ENCODE measurements at places on chromosomes 13 and 19.
A peak's percentile ranks its signal among the peaks of the same experiment; 100 is the strongest.

DNA sequence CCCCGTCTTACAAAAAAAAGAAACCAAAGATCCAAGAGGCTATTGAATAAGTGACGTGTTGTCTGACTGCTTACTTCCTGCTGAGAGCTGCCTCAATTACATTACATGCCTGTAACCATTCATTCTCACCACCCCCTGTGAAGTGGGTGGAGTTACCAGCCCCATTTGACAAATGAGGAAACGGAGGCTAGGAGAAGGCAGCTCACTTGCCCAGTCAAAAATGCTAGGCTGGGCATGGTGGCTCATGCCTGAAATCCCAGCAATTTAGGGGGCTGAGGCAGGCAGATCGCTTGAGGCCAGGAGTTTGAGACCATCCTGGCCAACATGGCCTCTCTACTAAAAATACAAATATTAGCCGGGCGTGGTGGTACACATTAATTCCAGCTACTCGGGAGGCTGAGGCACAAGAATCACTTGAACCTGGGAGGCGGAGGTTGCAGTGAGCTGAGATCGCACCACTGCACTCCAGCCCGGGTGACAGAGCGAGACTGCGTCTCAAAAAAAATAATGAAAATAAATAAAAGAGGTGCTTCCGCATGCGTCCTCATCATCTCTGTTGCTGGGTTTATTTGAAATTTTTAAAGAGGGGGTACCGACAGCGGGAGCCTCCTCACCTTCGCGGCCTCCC is 499 bp downstream of the LSM7 start:
- DNase-seq = peak; percentile 58

DNA sequence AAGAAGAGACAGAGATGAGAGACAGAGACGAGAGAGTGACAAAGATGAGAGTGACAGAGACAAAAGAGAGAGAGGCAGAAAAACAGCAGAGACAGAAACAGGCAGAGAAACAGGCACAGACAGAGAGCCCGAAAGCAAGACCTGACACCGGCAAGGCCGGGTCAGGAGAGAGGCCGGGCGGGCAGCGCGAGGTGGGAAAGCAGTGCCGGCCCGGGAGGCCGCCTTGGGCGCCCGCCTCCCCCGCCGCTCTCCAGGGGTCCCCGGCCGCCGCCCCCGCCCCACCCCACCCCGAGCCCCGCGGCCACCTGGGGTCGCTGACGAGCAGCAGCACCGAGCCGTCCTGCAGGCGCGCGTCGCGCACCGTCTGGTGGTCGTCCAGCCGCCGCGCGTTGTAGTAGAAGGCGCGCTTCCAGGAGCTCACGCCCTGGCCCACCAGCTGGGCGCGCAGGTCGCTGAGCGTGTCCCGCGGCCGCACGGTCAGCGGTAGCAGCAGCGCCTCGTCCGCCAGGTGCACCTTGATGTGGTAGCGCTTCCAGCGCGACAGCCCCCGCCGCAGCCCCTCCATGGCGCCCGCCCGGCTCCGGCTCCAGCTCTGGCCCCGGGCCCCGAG is at the start of gene TINCR:
TINCR (minus strand) TSS at position 594 of the 610 bp plus-strand sequence.
- no peak for DNase-seq

DNA sequence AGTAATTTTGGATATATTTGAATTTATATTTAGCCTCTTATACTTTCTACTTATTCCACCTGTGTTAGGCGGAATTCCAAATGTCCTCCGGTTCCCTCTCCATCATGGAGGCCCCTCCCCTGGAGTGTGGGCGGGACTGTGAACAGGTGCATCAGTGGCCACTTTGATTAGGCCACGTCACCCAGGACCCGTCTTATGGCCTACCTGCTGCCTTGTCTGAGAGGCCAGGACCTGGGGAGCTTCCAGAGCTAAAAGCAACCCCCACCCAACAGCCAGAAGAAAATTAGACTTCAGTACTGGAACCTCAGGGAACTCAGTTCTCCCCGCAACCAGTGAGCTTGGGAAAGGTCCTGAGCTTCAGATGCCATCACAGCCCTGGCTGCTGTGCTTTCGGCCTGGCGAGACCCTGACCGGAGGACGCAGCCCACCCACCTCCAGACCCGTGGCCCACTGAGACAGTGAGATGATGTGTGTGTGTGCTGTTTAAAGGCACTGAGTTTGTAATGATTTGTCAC is 200.2 kb upstream of the SOX1 start:
- no peak for DNase-seq

DNA sequence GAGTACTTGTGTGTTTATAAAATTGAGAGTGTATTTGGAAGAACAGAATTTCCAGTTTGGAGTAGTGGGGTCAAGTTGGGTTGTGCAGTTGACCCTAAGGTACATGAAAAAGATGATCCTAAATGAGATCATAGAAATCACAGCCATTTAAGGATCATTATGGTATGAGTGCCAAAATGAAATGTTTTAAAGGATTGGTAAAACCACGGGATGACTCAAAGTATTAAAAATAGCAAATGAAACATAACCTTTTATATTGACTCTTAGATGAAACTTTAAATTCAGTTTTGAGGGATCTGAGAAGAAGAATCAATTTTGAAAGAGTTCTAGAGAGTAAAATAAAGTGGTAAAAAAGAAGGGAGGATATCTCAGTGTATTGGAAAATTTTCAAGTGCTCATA is 773.8 kb downstream of the GPC5 start:
- DNase-seq = no peak

GRCh38 chr19:47024502-47024901 is 4.9 kb downstream of the NPAS1 start:
- no peak for DNase-seq

GRCh38 chr19:2869618-2870017 is 2.5 kb downstream of the ZNF556 start:
- DNase-seq = no peak

- DNase-seq = no peak
These were observed 4.6 kb downstream of the TCF3 start for GRCh38 chr19:1647501-1648458.

GRCh38 chr19:13633109-13633508 is 126.8 kb upstream of the CACNA1A start:
- no peak for DNase-seq

- DNase-seq = no peak
These were observed 12.6 kb downstream of the RTBDN start for GRCh38 chr19:12821761-12822160.

DNA sequence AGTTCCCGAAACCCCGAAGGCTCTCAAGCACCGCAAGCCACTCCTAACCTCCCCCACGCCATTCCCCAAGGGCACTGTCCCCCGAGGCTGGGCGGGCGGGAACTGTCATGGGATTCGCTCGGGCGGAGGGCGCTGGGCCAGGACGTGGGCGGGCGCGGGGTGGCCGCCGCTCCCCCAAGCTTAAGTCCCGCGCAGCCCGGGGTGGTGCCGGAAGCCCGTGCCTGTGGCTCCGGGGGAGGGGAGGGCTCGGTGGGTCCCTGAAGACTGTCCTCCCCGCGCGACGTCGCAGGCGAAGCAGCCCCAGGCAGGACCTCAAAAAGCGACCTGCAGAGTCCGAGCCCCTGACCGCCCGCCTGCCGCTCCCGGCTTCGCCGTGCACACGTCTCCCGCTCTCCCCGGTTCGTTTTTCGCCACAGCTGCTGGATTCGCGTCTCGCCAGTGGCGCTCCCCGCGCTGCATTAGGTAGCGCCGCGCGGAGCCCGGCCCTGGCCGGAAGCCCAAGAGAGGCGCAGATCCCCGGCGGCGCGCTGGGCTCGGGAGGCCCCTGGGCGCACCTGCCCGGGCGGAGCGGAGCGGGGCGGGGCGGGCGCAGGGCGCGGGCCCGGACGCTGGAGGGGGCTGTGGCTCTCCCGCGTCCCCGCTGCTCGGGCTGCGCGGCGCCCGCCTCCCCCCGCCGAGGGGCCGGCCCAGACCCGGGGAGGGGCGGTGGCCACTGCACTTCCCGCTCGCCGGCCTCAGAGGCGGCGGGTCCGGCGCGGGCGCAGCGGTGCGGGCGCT is at the start of gene FARP1:
FARP1 (plus strand) TSS at position 715 of the 777 bp plus-strand sequence. CDS start 70,149 bp downstream, outside the sequence.
- DNase-seq = no peak

DNA sequence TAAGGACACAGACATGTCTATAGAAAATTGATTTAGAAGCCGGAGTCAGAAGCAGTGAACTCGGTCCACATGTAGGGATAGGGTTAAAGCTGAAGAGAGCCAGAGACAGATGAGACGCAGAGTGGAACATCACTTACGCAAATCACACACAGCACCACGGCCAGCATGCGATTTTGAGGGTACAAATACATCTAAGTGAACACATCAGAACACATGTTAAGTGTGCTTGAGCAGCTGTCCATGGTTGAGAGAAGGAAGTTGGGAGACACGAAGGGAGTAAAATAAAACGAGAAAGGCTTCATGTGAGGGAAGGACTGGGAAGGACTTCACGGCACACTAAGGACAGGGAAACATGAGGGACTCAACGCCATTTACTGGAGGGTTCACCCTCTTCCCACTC is 25.4 kb upstream of the SIGLEC11 start:
- no peak for DNase-seq

- DNase-seq = no peak
These were observed 99.0 kb upstream of the TSHZ3 start for GRCh38 chr19:31448221-31448657.

DNA sequence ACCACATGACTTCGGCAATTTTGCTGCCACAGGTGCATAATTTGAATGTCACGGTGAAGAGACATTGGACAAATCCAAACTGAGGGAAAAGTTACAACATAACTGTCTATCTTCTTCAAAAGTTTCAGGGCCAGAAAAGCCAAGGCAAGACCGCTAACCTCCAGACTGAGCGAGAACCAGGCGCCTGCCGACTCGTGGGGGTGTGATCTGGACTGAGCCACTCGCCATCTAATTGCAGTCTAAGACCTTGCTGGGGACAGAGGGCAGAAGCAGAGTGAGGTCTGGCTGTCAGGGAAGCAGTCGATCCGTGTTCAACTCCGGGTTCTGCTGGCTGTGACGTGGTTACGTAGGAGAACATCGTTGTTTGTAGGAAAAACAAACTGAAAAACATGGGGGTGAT is 88.6 kb downstream of the SPACA7 start:
- no peak for DNase-seq

GRCh38 chr19:21587549-21587948 is 82.1 kb downstream of the ZNF429 start:
- no peak for DNase-seq

DNA sequence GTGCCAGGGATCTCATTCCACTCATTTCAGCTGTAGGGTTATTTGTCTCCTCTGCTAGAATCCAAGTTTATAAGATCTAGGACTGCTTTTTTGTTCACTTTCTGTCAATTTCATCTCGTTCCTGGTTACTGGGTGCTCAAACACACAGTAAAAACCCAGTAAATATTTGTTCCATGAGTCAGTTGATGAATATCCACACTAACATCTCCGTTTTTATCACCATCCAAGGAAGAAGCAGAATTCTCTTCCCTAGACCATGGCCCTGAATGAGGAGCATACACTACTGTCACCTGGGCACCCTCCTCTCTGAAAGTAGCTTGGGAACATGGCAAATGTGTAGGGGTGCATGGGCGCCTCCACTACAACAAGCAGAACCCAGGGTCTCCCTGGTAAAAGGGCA is 390.8 kb downstream of the FOXO1 start:
- no peak for DNase-seq

DNA sequence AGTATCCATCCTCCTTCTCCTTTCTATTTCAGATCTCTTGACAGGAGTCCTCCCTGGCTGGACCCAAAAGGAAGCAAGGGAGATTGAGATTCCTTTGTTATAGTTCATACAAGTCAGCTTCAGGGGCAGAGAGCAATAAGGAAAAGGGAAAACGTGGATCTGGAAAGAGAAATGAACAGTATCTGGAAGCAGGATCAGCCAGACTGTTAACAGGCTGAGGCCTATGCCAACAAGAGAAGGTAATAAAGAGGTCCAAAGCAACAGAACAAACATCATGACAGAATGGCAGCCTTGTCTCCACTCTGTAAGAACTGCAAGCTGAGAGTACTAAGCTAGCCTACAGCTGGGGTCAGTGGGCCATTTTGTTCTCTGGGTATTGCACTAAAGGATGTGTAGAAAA is 64.5 kb downstream of the RAP2A start:
- DNase-seq = no peak

DNA sequence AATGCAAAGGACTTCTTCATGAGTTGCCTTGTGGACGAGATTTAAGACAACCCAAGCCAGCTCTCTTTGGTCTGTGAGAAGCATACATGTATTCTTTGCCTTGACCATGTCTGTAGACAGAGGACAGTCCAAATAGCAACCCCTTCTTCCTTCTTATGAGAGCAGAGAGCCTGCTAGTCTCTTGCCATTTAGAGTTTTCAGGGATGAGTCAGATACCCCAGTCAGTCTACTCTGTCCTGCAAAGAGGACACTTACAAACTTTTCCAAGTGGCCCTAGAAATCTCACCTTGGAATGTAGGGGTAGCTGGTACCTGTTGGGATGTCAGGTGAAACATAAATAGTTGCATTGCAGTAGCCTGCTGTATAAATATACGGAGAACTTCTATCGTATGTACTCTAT is 36.7 kb downstream of the DNAJC3 start:
- no peak for DNase-seq

- no peak for DNase-seq
These were observed 50.3 kb downstream of the CCDC70 start for GRCh38 chr13:51912091-51912490.

DNA sequence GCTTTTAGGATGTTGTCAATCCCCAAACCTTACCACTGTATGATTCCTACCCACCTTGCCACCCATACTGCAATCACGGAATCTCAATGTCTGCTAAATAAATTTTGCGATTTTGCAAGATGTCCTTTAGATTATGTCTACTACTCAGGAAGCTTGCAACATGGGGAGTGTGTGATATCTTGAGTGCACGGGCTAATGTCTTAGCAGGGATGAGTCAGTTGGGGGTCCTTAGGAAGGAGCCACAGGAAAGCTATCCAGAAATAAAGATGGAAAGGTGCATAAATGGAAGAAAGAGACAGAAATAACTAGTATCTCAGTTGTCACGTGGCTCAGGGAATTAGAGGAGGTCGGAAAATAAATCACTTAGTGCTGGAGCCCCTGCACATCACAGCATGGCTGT is 77.1 kb downstream of the NALCN start:
- DNase-seq = no peak

- no peak for DNase-seq
These were observed 39.0 kb downstream of the HSPH1 start for GRCh38 chr13:31122544-31123260.

GRCh38 chr19:16019691-16020448 is 56.4 kb upstream of the TPM4 start:
- no peak for DNase-seq

DNA sequence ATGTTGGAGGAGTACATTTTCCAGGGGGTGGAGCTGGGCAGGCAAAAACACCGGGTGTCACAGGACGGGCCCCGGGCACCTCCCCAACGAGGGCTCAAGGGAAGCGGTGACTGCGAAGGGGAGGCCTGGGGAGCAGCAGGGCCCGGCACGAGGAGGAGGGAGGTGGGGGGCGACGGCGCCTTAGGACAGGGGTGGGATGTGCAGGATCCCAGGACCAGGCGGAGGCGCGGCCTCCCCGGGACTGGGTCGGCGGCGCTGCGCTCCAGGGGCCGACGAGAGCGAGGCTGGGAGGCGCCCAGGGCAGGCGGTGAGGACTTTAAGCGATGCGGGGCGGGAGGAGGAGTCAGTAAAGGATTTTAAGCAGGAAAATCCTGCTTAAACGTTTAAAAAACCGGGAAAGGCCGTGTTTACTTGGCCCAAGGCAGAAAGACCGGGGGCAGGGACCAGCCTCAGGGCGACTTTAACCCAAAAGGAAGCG is 427 bp downstream of the ZNF160 start:
- DNase-seq = peak; percentile 10

Data from CD4-positive, alpha-beta T cell treated with Interleukin-6 at 100 ng/mL for 8 hours (primary cell).